Activated effector memory CD4-positive, alpha-beta T cell treated with anti-CD3 and anti-CD28 coated beads, Interleukin-2, amount 50 U/mL, for 16 hours (primary cell): ENCODE measurements at places on chromosomes 1 and 21.

DNA sequence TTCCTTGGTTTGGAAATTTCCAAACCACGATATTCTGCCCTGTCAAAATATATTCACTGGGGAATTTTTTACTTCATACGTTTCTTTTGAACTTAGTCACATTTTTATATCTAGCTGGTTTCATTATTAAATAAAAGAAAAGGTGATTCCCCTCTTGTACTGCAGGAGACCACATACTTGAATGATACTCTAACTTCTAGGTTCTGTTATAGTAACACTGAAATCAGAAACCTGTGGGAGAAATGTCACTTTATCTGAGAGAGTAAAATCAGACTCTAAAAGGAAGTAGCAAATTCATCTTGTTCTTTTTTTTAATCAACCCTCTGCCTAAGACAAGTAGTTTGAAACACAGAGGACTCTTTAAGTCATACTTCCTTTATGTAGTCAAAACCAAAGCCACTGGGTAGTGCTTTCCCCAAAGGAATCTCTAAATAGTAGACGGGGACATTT is 34.4 kb downstream of the MRPL39 start:
- DNase-seq, result no peak

DNA sequence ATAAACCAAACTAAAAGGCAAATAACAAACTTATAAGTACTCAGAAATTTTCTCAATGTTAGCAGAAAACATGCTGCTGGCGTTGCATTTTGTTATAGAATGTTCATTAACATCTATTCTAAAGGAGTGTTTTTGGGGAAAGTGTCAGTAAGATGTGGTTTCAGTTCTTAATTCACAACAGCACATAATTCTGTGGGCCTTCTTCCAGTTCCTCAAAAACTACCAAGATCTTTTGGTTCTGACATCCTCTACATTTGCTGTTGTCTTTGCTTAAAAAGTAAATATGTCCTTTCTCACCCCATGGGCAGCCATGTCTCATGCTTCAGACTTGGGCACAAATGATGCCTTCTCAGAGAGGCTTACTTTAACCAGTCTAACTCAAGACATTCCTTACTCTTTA is 152.5 kb downstream of the CDC7 start:
- no peak for DNase-seq

- no peak for DNase-seq
Observed at GRCh38 chr1:164771619-164772361, 212.8 kb downstream of the PBX1 start.

DNA sequence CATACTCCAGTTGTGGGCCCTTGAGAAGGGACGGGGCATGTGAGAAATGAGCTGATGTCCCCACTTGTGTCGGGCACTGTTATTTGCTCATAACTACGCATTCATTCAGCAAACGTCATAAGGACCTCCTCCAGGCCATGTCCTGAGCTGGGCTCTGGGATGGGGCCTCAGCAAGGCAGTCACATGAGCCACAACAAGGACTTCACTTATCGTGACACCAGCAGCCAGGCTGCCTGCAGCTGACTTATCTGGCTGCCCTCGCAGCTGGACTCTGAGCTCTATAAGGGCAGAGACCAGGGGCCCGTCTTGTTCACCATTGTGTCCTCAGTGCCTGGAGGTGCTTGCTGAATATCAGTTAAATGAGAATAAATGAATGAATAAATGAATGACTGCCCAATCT is 37.5 kb upstream of the GRIK3 start:
- no peak for DNase-seq

DNA sequence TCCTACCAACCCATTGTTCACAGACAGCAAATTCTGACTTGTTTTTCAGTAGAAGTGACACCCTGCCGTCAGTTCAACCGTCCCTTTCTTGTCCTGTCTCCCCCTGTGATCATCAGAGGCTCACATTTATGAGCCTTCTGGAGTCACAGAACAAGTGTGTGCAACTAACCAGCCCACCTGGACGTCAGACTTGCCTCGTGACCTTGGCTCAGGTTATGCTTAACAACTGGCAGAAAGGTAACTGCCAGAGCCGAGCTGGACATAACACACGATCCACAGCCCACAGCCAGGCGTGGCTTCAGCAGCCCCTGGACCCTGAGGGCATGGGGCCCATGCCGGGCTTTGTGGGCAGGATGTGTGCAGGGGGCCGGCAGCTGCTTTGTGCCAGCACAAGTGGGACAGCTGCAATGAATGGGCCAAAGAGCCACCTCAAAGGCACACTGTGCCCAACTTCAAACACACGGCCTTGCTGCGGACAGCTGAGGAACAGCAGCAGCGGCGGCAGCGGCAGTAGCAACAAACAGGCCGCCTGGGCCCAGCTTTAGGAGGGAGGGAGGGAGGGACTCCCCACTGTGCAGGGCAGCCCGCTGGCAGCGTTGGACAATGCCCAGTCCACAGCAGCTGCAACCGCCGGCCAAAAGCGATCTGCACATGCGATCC is 103.9 kb downstream of the ZBTB18 start:
- no peak for DNase-seq

DNA sequence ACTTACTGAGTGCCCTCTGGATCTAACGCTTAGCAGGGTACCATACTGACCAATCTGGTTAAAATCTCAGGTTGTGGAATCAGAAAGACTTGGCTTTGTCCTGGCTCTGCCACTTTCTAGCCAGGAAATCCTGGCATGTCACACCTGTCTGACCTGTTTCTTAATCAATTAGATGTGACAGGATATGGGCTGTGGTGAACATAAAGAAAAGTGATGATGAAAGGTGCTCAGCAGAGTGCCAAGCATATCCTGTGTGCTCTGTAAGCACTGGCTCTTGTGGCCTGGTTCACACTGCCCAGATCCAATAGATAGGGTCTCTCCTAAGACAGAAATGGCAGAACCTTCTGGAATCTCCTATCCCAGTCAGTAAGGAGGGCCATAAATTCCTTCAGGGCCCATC is 53.9 kb downstream of the PHC2 start:
- no peak for DNase-seq

DNA sequence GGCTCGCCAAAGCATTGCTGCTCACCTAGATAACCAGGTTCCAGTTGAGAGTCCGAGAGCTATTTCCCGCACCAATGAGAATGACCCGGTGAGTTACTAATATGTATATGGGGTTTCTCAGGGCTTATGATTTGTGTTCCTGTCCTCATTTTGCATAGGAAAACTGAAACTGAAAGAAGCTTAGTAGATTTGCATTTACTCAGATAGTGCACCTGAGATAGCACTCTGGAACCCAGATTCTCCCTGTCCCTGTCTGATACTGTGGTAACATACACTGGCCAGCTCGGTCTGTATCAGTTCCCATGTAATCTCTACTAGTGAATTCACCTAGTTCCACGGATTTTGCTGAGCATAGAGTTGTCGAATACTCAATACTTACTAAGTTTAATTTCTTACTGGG is 28.1 kb downstream of the DAP3 start:
- no peak for DNase-seq

DNA sequence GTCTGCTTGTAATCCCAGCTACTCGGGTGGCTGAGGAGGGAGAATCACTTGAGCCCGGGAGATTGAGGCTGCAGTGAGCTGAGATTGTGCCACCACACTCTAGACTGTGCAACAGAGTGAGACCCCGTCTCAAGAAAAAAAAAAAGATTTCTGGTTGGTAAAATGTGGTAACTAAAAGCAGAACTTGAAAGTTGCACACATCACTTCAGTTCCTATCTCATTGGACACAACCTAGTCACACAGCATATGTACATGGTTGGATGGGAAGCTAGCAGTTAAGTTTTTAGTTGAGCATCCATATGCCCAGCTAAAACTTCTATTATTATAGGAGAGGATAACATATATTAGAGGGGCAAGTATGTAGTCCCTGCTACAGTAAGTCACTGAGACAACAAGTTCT is 22.1 kb downstream of the BCAS2 start:
- DNase-seq, result no peak

- DNase-seq, result no peak
Observed at GRCh38 chr1:13817906-13818305, 117.9 kb downstream of the PRDM2 start.

GRCh38 chr1:200409203-200409760 is 554 bp downstream of the ZNF281 start:
- peak; percentile 80 for DNase-seq

DNA sequence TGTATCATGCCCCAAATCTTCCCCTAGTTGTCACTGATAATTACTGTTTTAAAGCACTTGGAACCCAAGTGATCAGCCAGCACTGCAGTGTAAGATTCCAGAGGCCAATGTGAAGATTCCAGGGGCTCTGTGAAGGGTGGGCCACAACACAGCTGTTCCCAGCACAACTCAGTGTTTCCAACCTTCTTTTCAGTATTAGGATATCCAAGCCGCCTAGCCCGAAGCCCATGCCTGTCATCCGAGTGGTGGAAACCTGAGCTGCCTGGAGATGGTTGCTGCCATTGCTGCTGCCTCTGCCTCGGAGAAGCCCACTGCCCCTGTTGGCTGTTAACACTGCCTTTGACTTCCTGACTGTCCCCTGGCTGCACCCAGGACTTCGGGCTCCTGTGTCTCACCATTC is 30.4 kb upstream of the SNX27 start:
- no peak for DNase-seq

DNA sequence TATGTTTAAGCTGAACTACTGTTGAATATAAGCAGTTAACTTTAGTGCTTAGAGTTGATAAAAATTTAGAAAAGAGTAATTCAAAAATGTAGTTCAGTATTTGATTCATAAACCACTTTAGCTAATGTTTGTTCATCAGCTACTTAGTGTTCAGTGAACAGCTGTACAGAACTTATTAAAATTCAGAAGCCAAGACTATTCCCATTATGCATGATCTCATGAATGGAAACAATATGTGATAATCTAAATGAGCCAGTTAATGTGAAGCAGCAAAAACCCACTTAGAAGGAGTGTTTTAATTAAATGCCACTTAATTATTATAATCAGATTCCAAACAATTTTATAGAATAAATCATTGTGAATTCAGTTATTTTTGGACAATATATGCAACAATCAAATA is 92.9 kb upstream of the NEGR1 start:
- no peak for DNase-seq

GRCh38 chr1:234875953-234876855 is 252.4 kb downstream of the TOMM20 start:
- DNase-seq, result no peak

DNA sequence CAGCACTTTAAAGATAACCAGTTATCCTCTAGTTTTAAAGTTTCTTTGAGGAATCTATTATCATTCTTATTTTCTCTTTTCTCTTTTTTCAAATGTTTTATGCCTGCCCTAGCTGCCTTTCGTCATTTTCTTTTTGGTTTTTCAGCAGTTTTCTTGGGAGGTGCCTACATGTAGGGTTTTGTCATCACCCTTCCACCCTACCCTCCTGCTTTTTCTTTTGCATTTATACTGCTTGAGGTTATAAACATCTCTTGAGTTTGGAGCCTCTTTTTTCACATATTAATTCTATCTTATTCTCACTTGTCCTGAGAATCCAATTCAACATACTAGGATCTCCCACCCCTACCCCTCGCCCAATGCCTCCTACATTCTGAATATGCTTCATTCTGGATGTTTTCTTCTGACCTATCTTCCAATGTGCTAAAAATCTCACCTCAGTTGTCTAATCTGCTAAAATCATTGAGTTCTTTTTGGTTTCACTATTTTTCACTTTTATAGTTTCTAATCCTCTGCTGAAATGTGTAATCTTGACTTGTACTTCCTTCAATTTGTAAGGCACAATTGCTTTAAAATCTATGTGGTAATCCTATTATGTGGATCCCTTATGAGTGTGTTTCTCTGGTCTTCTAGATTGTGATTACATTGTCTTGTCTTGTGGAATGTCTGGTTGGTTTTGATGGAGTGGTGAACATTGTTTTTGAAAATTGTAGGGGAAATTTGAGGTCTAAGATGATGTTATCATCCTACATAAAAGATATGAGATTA is 38.7 kb downstream of the MIA3 start:
- DNase-seq, result no peak

DNA sequence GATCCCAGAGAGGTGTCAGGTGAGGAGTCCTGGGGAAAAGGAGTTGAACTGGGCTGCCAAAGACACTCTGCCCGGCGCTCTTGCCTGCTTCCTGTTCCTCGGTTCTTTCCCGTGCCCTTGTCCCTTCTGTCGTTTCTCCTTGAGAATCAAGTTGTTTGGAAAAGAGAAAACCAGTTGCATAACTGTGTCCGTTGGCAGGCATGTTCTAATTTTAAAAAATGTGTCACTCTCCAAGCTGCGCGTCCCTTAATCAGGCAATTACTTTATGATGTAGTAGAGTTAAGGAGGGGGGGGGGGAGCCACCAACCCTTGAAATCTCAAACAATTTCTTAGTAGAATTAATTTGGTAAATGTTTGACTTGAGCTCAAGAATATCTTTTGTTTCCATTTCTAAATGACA is 105.9 kb upstream of the IGSF21 start:
- no peak for DNase-seq

- DNase-seq, result no peak
Observed at GRCh38 chr21:38669186-38669585, 136.5 kb upstream of the ETS2 start.
